ENCODE measurements at places on chromosomes 5 and 9.

GRCh38 chr5:39759701-39760100, 334.9 kb upstream of the DAB2 start:
- no peak for DNase-seq

DNA sequence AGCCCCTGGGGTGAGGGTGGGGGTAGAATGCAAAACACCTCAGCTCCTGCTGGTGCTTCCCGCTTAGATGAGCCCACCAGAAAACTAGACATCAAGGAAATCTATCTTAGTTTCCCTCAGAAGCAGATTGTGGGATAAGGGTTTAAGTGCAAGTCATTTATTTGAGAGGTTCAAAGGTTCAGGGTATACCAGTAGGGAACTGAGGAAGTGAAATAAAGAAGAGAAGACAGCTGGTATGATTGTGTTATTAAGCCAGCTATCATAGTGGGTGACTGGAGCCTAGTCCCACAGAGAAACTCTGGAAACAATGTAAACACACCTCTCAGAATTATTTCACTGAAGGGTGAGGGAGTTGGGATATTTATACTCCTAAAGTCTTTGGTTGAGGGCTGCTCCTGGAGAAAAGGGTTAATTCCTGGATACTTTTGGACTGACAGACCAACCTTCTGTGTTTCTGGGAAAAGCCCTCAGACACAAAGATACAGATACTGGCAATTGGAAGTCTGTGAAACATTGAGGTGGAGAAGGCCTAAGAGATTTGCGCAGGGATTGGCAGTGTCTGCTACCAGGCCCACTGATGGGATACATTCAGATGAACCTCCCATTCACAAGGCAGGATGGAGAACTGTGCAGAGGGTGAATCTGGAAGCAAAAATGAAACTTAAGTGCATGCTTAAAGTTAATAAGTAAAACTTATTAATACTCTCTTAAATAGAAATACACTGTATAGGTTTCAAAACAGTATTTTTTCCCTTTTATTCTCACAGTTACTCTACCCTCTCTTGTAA, 6.4 kb upstream of the DCTN4 start:
- DNase-seq: no peak

DNA sequence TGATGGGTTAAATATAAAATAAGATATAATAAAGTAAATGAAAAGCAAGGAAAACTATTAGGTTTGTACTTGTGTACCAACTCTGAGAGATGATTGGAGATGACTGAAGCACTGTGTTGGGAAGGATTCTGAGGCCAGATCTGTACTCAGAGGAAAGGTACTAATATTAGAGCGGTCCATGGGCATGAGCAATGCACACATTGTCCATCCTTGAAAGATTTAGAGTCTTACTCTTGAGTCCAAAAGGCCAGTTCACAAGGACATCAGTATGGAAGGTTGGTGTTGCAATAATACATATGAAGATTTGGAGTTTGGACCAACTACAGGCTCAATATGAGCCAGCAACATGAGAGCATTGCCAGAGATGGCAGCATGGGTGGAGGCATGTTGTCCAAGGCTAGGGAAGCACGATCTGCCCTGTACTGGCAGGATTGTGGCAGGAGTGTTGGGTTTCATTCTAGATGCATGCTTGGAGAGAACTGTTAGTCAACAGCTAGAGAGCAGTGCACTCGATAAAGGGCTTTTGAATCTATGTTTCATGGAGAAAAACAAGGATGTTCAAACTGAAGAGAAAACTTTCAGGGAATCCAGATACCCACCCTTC, 84.4 kb downstream of the TMEM215 start:
- DNase-seq: no peak

DNA sequence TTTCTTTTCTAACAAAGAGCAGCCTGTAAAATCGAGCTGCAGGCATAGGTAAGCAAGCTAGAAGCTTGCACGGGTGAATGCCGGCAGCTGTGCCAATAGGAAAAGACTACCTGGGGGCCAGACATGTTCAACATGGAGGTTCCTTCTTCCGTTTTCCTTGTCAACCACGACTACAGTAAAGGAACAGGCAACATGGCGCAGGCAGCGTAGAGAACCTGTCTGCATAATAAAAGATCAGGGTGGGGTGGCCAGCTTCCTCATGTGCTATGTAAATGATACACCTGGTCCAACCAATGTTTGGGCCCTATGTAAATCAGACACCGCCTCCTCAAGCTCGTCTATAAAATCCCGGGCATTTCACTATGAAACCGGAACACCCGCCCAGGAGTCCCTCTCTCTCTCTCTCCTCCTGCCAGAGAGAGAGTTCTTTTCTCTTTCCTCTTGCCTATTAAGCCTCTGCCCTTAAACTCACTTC, 103.8 kb upstream of the LIFR start:
- DNase-seq: no peak

DNA sequence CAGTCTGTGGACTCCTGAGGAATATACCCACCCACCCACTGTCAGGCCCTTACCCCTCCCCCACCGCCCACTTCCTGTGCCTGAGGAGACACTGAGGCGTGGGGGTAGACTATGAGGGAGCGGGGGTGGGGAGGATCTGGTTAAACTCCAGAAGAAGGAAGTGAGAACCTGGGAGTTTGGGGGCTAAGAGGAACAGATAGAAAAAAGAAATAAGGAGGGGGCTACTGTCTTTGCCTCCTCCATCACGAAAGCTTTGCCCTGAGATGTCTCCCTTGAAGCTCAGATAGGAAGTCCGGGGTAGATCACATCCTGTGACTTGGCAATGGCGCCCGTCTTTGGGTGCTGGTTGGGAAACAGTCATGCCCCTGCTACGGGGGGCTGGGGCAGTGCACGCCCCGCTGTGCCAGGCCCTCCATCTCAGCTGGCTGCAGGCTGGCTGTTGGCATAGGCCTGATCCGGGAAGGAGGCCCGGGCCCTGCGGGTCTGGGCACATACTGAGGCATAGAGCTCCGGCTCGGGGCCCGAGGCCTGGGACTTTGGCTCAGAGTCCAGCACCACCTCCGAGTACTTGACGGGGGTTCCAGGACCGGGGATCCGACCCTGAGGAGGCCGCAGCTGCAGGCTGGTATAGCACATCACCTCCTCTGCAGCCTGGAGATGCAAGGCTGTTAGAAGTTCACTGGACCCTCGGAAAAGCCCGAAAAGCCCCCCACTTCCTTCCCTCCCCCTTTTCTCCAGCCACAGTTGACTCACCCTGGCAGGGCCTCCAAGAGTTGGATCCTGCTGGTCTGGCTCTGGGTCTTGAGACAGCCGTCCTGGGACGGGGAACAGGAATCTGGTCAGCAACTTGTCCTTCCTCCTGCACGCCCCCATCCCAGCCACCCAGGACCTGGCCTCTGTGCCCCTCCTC, 1.0 kb downstream of the SIT1 start:
- DNase-seq: peak; percentile 23

DNA sequence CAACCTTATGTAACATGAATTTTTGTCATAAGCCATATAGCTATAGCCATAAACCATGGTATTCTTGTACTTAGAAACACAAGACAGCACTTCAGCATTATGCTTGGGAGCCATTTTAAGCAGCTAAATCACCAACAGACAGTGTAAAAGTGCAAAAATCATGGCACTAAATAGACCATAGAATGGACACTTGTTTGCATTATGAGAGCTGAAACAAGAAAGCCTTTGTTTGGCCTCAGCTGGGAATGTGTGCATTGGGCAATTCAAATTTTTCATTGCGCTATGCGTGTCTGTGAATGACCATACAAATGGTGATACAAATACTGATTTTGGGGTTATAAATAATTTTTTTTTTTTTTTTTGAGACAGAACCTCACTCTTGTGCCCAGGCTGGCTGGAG, 23.7 kb downstream of the KDM4C start:
- DNase-seq: no peak

DNA sequence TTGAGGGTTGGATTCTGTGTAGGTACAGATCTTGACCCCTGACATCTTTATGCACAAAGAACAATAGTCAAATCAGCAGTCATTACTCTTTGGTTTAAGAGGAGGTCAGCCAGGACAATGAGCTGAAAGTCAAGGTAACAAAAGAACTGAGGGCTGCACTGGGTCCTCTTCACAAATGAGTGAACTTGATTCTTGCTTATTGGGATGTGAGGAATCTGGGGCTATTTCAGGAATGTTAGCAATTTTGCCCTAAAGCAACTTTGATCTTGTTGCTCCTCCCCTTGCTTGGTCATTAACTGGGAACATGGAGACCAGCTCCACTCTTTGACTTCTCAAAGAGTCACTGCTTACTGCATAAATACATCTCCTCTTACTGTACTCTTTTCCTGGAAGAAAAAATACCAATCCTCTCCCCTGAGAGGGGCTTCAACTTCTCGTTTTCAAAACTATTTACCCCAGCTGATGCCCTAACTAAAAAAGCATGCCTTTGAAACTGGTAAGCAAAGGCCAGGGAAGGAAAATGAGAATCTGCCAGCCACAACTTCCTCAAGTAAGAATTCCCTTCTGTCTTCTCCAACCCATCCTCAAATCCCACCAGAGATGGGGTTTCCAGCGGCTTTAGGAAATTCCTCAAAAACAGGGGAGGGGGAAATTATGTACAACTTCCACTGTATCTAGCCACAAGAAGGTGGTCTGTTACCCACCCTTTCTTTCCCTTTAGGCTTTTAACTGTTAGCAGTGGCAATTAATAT, 368.3 kb downstream of the ENC1 start:
- no peak for DNase-seq

GRCh38 chr5:170636801-170637477, 133.1 kb downstream of the KCNIP1 start:
- DNase-seq: no peak

DNA sequence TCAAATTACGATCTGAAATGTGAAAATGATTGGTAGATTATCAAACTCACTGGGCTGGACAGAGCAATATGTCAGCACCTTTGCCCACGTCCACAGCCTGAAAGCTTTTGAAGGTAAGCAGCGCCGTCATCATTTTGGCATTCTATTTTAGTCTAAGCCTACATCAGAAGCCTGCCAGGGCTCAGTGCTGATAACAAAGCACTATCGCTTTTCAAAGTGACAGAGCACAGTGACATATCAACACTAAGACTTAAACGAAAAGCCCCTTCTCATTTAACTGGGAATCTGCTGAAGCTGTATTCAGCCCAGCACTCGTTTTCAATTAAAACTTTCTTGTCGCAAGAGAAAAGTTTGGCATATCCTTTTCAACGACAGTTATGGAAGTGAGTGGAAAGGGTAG, 1076.3 kb downstream of the PTPRD start:
- DNase-seq: no peak

GRCh38 chr5:570446-570845, 41.7 kb upstream of the CEP72 start:
- no peak for DNase-seq

- DNase-seq: no peak
These were observed 68.2 kb upstream of the AGXT2 start for GRCh38 chr5:35115920-35116319.

DNA sequence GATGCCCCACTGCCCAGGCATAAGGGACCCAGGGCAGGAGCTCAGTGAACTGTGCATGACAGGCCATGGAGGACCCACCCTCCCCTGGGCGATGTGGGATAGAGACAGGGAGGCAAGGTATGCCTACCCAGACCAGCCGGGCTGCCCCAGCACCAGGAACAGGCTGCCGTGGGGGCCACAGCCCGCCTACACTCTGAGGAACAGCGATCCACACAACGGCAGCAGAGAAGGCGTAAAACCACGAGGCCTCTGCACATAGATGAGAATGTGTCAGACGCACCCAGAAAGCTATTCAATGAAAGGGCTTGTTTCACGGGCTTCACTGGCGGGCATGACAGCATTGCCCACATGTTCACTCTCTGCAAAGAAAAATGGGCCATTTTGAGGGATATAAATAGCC, 49.5 kb downstream of the SEMA4D start:
- DNase-seq: no peak

DNA sequence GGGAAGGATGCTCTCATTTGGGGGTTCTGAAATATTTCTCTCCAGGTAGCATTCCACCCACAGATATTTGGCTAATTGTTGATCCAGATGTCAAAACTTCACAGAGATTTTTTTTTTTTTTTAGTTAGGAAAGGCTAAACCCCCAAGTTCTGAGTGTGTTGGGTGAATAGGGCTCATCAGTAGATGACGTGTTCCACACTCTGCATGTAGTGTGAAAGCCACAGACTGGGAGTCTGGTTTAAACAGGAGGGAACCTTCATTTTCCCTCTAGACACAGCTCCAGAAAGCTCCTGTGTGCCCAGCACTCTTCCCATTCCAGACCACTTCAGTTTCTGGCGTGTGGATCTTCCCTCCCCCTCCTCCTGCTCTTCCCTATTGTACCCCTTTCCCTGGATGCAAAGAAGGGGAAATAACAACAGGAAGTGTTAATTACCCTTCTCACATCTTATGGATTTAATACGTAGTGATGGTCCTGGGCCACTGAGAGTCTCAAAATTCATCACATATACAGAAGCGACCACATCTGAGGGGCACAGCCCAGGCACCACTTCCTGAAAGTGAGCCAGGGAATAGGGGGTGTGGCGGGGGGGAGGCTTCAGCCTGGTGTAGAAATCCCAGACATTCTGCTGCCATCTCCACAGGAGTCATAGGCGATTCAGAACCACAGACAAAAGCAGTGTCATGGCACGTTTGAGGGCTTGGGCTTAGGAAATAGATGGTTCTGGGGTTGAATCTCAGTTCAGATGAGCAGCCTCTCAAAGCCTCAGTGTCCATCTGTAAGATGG, 65.1 kb downstream of the DAP start:
- no peak for DNase-seq

- no peak for DNase-seq
These were observed 120.4 kb downstream of the C9orf152 start for GRCh38 chr9:110087605-110088004.

DNA sequence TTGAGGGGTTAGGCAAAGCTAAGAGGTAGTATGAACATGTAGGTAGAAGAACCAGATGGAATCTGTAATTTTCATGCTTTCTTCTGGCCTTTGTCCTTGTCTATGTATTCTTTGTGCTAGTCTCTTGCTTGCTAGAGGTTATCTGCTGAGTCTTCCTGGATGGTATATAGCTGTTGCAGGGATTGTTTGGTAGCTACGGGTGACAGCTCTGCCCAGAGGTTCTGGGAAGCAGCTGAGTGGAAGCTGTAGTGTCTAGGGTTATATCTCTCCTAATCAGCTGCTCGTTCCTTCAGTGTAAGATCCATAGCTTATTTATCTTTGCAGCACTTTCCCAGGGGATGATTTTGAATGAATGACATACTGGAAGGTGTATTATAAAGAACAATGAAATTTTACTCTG, 100.3 kb downstream of the ATG10 start:
- DNase-seq: no peak

- DNase-seq: no peak
These were observed 130.3 kb downstream of the FOXD1 start for GRCh38 chr5:73318308-73318719.

DNA sequence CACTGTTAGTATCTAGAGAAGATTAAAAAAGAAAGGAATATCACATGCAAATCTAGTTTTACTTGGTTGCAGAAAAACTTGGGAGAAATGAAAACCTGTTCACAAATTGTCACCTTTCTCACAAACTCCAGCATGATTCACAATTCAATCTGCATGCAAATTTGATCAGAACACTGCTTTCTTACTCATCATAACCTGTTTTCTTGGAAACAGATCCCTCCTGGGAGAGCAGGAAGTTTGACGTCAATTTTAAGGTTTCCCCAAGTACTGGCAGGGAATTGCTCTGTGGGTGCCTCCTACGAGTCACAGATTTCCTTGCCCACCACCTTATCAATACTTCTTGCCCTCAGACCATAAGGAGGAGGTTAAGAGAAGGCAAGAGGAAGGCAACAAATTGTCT, 30.2 kb upstream of the HTR4 start:
- no peak for DNase-seq

- no peak for DNase-seq
These were observed 3.7 kb downstream of the GSN start for GRCh38 chr9:121271368-121272341.

GRCh38 chr9:114291064-114291474, 31.8 kb upstream of the ORM1 start:
- DNase-seq: peak; percentile 66
